Cerebellum (tissue), 4 donors: ENCODE measurements at places on chromosomes 6 and 20. TPM values are rescaled to one million over a fixed set of nuclear protein-coding genes. Genes with fewer than 3 reads are reported as not detected.

EPPIN gene
- total RNA-seq, result not detected

- no peak for DNase-seq
Measured at GRCh38 chr6:22622813-22623212, 53.4 kb downstream of the HDGFL1 start.

- DNase-seq, result no peak
Measured at GRCh38 chr6:48610846-48611245, 499.8 kb upstream of the PTCHD4 start.

DNA sequence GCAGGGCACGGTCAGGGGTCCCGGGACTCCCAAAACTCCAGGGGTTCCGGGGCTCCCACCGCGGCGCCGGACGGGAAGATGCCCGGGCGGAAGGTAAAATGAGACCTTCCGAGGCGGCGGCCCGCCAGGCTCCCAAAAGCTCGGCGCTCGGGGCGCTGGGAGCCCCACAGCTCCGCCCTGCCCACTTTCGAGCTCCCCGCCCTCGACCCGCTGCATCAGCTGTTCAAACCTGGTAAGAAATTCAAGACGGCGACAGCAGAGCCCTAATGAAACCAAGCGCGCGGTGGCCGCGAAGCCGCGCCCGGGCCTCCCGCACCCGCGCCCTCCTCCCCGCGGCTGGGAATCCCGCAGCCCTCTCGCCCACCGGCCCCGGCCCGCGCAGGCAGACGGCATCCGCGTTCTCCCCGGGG is 369 bp downstream of the SLC4A11 start:
- no peak for DNase-seq

OPRL1 gene
- total RNA-seq, result 9.5 TPM

- peak; percentile 6 for DNase-seq
Measured at GRCh38 chr6:24667378-24667803, 514 bp downstream of the ACOT13 start.

- DNase-seq, result peak; percentile 58
Measured at GRCh38 chr6:35688605-35689322, at the start of gene FKBP5. FKBP5 (minus strand) TSS chr6:35688915; CDS start chr6:35642824, 46,091 bp downstream.

DNA sequence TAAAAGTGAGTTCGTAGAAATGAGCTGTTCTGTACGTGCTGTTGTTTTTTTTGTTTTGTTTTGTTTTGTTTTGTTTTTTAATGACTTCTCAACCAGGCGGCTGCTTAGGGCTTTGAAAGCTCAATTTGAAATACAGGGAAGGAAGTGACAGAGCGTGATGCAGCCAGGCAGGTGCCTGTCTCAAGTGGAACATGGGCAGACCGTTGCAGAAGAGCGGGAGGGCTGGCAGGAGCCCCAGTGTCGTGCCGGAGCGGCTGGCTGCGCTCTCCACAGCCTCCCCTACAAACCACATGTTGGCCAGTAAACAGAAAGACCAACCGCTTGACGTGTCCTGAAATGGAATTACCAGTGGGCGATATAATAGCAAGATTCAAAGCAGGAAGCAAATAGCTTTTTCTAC is 164.9 kb upstream of the RREB1 start:
- DNase-seq, result no peak

- no peak for DNase-seq
Measured at GRCh38 chr6:153941768-153942167, 97.3 kb upstream of the OPRM1 start.

DNA sequence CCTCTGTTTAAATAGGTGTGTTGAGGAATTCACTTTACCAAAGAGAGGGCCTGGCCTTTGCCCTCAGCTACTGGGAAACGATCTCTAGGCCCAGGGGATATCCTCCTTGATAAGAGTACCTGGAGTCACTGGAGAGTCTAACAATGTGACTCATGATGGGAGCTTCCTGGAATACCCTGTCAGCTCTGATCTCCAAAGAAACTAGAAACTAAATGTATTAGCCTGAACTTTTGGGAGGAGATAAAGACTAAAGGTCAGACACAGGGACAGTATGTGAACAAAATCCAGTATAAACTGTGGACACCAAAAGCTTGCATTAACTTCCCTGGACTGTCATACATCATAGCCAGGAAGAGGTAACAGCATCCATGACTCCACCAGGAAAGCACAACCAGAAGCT is 148.5 kb downstream of the RNGTT start:
- no peak for DNase-seq
